ENCODE measurements at places on chromosomes 5 and 9.

DNA sequence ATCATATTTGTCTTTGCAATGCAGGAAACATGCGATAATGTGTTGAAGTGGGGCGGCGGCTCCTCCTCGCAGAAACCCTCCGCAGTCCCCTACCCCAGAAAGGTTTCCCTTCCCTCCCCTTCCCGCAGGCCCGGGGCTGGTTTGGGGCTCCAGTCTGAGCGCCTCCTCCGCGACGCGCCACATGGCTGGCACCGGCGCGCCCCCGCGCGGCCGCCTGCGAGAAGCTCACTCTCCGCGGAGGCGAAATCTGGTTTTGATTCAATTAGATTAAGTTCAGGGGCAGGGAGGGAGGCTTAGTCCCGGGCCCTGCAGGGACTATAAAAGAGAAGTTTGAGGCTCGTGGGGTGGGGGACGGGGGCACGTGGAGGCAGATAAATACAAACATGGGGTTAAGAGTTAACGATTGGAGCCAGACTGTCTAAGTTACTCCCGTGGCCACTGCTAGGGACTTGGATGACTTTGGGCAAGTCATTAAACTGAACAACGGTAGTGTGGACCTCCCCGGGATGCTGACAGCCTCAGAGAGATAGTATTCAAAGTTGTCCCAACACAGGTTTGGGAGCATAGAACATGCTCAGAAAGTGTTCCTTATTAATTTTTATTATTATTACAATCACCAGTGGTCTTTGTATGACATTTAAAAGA is 69.4 kb downstream of the MSX2 start:
- DNase-seq = peak; percentile 22

DNA sequence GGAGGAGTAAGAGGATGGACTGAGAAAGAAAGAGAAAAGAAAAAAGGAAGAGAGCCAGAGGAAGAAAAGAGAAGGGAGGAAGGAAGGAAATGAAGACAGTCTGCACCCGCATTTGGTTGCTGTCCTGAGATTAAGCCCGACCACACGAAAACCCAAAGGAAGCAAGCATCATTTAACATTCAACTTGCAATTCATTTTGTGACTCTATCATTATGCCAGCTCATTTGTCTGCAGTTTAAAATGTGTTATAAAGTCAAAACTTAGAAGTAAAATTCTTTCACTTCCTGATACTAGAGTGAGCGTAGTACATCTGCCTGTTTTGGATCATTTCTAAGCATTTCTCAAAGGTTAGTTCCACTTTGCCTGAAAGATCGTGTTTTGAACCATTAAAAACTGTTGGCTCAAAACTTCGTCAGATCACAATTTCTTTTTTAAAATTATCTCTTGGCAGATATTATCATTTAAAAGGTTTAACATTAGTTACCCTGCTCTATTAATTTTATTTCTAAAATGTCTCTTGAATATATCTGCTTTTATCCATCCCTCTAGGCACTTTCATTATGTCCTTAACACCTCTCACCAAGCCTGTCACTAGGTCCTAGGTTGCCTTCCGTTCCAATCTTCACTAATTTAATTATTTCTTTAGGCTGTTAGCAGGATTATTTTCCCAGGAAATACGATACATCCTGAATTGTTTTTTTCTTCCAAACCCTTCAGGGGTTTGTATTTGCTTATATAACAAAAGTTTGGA is 240.9 kb downstream of the TLE4 start:
- no peak for DNase-seq

DNA sequence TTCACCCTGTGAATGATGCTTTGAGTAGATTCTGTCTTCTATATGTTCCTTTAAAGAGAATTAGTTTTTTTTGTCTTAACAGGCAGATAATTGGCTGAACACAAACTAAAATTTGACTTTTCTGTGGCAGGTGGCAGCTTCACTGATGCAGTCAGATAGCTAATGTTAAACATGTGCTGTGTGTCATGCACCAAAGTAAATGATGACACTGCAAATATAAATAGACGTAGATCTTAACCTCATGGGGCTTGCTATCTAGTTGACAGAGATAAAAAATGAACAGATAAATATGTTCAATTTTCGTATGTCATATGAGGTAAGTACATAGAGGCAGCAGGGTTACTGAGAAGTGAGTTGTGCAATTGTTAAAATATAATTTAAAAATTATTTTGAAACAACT is 82.7 kb downstream of the PARP8 start:
- no peak for DNase-seq

DNA sequence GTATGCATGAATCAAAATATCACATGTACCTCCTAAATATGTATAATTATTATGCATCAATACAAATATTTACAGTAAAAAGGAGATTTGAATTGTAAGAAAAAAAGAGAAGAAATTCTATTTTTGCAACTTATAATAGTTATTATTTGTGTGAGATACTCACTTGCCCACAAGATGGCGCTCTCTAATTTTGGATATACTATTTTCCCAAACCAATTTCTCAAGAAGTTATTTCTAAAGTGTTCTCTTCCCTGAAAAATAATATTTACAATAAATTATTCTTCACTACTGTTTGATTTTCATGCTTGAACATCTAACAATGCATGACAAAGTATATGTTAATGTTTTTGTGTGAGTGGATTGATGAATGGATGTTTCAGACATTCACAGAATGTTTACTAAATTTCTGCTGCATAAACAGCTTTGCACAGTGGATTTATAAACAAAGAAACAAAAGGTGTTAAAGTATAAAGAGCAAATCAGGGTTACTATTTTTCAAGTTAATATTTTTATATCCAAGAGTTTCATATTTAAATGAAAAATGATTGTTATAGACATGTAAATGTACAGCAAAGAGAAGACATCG is 503.4 kb downstream of the PDE4D start:
- DNase-seq = no peak

GRCh38 chr5:37971483-37972024 is 131.7 kb upstream of the GDNF start:
- DNase-seq = no peak

DNA sequence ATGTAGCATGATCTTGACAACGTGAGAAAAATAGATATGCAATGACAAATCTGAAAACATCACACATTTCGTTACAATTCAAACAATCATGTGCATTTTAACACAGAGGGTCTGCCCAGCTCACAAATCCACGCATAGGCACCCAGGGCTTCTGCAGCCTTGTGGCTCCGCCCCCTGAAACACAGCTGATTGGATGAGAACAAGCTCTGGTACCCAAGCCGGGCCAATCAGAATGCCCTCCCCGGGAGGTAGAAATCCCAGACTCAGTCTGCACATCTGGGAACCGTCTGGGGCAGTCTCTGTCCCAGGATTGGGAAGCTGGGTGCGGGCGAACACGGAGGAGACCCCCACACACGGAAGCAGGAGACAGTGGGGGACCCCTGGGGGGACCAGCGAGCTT is 137.5 kb downstream of the GAPVD1 start:
- DNase-seq = no peak

DNA sequence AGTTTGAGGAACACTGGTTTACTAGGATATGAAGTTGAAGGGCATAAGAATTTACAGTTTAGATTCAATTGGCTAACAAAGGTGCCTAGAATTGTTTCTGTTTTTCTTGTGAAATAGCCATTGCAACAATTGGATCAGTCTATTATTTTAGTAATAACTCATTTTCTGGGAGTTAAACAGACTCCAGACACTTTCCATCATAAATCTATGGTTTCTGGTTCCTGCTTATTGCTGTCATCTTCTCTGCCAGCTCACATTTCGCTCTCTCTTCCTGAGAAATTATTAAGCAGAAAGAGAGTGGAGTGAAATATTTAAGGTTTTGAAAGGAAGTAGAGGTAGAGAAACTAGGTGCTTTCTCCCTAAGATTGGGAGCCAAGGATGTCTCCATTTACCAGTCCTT is 165.1 kb upstream of the PRR16 start:
- DNase-seq = no peak

DNA sequence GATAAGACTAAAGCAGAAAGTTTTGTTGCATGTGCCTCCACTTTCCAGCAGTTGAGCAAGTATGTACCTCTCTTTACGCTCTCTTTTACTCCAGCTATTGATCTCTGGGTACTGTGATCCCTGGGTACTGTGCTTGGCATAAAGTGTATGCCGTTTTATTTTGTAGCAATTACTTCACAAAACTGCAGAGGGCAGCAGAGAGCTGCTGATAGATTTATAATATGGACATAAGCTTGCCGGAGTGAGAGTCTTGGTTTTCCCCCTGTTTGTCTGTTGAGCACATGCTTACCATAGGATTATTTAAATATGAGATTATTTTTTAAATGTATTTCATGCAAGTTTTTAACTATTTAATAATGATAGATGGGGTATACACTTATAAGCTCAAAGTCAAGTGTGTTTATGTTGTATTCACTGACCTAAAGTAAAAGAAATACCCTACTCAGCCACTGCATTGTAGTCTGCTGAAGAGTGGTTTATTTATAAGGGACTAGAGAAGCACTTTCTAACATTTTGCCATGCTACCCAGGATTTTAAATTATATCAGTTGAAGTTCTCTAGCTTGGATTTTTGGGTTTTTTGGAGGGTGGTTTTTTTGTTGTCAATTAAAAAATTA is 13.0 kb downstream of the TTC1 start:
- peak; percentile 46 for DNase-seq

DNA sequence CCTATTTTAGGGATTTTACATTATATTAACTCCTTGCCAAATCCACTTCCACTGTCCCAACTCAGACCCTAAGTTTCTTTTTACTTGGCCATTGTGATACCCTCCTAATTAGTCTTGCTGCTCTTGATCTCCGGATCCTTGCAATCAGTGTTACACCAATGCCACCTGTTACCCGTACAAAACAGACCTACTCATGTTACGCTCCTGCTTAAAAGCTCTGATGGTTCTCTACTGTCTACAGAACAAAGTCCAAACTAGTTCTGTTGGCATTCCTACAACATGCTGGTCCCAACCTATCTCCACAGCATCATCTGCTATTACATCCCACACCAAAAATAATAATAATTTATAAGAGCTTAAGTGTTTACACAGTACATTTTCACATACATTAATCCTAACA is 9.8 kb downstream of the ECPAS start:
- no peak for DNase-seq

DNA sequence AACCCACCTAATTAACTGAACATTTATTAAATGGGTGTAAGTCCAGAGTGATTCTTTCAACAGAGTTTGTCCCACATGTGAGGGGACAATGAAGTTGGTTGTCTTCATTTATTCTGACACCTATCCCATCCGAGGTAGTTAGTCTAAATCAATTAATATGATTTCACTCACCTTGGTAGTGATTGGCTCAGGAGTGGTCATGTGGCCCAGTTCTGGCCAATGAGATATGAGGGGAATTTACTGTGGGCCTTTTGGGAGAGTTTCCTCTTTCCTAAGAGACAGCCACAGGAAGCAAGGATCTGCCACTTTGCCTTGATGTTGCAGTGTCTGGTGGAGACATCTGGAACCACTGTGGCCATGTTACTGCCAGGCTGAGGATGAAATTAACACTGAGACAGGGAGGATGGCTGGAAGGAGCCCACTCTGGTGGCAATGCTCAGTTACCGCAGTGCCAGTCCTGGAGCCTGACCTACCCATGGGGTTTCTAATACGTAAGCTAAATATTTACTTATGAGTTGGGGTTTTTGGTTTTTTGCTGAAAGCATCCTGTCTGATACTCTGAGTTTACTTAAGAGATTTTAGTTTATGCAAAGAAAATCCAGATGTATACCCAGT is 118.6 kb downstream of the FGF18 start:
- DNase-seq = no peak

GRCh38 chr9:125537442-125538091 is 169.4 kb downstream of the MAPKAP1 start:
- no peak for DNase-seq

- DNase-seq = no peak
Measured at GRCh38 chr9:29437526-29437925, 1864.2 kb upstream of the C9orf72 start.

- no peak for DNase-seq
Measured at GRCh38 chr5:178415353-178415752, 174.8 kb downstream of the COL23A1 start.

DNA sequence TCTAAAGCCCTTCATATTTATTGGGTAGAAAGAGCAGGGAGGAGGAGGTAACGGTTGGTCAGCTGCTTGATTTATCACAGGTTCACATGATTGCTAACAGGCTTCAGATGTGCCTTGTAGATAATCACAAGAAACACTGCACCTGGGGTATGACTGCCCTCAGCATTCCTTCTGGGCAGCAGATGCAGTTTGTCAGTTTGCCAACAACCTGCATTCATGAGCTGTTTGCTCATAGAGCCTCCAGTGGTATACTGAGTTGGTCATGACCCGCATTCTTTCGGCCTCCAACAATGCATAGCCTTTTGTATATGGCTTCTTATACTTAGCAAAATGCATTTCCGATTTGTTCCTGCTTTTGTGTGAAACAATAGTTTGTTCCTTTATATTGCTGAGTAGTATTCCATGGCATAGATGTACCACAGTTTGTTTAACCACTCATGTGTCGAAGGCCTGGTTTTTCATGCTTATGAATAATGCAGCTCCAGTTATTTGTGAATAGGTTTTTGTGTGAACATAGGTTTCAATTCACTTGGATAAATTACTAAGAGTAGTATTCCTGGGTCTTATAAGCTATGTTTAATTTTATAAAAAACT is 83.6 kb downstream of the ARHGEF28 start:
- no peak for DNase-seq

DNA sequence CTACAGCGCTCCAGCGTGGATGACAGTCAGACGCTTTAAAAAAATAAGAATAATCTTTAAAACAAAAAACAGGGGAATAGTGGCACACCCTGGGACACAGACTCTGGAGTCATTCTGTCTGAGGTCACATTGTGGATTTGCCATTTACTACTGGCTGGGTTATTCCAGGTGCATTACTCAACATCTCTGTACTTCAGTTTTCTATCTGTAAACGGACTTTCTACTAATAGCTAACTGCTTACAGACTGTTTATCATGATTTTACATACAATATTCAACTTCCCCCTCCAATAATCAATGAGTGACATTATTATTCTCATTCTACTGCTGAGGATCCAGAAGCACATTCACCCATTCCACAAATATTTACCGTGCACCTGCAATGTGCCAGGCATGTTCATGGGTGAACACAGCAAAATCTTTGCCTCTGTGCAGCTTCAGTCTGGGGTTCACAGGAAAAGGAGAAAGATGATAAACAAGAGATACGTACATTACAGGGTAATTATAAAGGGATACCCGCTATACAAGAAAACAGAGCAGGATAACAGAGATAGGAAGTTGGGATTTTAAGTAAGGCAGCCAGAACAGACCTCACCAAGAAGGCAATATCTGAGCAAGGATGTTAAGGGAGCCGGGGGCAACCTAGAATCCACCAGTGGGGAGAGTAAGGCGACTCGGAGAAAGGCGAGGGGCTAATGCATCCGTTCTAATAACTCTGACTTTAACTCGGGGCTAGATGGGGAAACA is 984 bp upstream of the RAD23B start:
- DNase-seq = no peak

- peak; percentile 48 for DNase-seq
Measured at GRCh38 chr9:92740009-92740408, 24.6 kb downstream of the BICD2 start.
